Activated T-helper 1 cell treated with anti-CD3 and anti-CD28 coated beads, Interleukin-12 subunit alpha, Interleukin-12 subunit beta, Interleukin-2, Interleukin-4 antibody, amounts not matched to agents 30 ng/mL and 10 ng/mL and 1 ng/mL, durations not matched to agents 14 hours and 24 hours and 36 hours (primary cell): ENCODE measurements at places on chromosomes 6 and 20. TPM values are rescaled to one million over a fixed set of nuclear protein-coding genes. Genes with fewer than 3 reads are reported as not detected.

MYB gene
- total RNA-seq = 57.3 and 60.4 TPM in 2 replicates

SLC24A3 gene
- total RNA-seq = not detected in 2 replicates

GNRH2 gene
- total RNA-seq = 2.1 and 2.3 TPM in 2 replicates

DNA sequence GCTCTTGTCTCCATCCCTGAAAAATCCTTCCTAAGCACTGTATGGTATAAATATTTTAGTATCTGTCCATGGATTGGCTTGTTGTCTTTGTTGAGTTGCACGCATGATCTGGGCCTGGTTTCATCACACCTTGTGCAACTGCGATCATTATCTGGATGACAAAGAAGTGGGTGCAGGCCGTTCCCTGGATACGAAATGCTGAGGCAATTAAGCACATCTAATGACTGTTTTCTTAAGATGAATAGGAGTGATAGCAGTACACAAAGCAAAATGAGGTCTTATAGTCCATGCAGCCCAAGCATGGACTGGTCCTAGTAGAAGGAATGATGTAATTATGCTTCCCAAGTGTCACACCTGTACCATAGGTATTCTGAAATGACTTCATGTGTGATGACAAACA lies 47.8 kb downstream of the SLC35D3 start:
- no peak overlapping the region for H3K4me3 ChIP-seq
- peaks cover 9% of the 10 kb centered on the region for H3K4me1 ChIP-seq
- peaks cover 45% of the 10 kb centered on the region for H3K27me3 ChIP-seq
- H3K36me3 ChIP-seq = no peaks in the 10 kb centered on the region
- no peak for DNase-seq

GRCh38 chr6:156848533-156848932 lies 71.4 kb downstream of the ARID1B start:
- no peak overlapping the region for H3K4me3 ChIP-seq
- H3K4me1 ChIP-seq = peaks cover 63% of the 10 kb centered on the region
- no peak overlapping the region for H3K27ac ChIP-seq
- H3K36me3 ChIP-seq = peaks cover 4% of the 10 kb centered on the region

DNA sequence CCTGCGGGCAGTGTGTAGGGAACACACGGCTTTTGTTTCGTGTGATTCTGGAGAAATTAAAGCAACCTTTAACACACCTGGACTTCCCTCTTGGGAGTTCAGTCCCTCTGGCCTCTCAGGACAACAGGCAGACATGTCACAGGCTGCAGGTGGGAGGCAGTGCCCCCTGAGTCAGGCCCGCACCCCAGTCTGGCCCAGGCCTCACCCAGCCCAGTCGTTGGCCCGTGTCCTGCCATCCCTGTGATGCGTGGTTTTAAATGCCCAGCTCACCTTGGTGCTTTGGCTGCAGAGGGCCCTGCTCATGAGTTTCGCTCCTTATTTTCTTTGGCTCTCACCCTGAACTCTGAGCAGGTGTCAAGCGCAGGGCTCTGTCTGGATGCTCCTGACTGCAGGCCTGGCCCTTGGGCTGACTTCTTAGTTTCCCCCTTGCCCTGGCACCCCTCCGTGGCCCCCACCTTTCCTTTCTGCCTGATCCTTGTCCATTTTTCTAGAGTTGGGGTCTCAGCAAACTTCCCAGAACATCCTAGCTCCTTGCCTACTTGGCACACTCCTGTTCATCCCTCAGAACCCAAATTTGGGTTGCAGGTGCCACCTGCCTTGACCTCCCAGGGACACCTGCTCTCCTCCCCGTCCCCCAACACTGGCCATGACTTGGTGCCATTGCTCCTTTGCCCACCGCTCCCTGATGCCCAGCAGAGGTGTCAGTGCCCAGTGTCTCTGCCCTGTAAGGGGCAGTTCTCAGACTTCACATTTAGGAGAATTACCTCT lies 2.2 kb upstream of the CABLES2 start:
- H3K36me3 ChIP-seq = peaks cover 2% of the 10 kb centered on the region
- no peak for DNase-seq

DNA sequence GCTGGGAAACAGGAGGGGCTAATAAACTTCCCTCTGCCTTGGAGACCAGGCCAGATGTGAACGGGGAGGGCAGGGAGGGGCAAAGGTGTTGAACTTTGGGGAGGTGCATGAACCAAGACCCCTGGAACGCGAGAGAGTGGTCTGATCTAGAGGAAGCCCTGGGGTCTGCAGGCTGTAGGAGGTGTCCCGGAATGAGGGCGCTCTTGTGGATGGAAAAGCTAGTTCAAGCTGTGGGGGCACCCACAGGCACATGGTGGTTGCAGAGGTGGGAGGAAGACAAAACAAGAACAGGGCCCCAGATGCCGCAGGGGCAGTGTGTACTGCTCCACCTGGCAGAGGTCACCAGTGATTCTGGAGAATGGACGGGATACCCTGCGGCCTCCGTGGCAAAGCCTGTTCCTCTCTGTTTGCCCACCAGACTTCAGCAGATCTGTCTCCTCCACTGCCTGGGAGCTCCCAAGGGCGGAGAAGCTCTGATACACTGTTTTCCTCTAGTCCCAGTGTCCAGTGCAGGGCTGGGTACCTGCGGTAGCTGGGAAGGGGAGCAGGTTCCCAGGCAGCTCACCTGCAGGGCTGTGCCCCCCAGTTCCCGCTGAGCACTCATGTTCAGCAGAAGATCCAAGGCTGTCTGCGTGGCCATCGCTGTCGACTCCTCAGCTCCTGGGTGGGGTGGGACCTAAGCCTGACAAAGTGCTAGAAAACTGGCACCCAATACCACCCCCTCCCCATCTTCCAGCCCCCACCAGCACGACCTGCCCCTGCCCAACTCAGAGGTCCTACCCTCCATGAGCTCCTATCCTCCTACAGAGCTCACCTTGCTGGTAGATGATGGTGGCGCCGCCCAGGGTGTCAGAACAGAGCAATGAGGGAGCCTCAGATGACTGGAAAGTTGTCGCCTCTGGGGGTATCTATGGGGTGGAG lies 14.7 kb downstream of the ZNF335 start:
- H3K27me3 ChIP-seq = no peaks in the 10 kb centered on the region
- DNase-seq = no peak
- peaks cover 24% of the 10 kb centered on the region for H3K36me3 ChIP-seq
- no peak overlapping the region for H3K4me3 ChIP-seq

GRCh38 chr6:70312165-70312745 lies 9.4 kb upstream of the COL9A1 start:
- H3K27me3 ChIP-seq = peaks cover 4% of the 10 kb centered on the region
- H3K27ac ChIP-seq = no peak overlapping the region
- no peak for DNase-seq
- peaks cover 6% of the 10 kb centered on the region for H3K4me1 ChIP-seq
- no peaks in the 10 kb centered on the region for H3K36me3 ChIP-seq
- H3K4me3 ChIP-seq = no peak overlapping the region

DNA sequence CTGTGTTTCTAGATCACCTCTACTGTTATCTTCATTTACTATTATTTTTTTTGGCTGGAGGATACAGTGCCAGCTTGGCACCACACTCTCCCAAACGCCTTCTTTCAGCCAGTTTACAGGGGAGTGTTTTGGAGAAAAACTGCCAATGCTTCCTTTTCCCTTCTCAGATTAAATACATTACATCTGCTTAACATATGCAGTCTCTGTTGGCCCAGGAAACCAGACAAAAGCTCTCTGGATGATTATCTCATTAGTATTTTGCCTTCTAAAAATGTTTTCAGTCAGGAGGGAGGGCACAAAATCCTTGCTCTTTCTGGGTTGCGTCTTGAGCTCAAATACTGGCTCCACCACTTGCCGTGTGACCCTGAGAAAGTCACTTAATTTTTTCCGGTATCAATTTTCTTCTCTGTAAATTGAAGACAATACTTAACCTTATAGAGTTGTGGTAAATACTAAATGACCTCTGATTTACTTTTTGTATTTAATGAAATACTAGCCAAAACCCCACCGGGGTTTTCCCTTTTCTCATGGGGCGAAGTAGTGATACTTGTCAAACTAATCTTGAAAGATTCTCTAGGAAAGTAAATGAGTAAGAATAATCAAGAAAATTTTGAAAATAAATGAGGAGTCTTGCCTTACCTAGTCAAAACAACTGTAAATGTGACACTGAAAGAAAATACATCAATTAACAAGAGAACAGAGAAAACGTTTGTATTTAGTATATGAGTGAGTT lies 146.2 kb downstream of the MMS22L start:
- no peak overlapping the region for H3K27ac ChIP-seq
- H3K4me1 ChIP-seq = no peaks in the 10 kb centered on the region
- no peak overlapping the region for H3K4me3 ChIP-seq
- DNase-seq = no peak
- peaks cover 6% of the 10 kb centered on the region for H3K36me3 ChIP-seq

GRCh38 chr6:100177956-100178355 lies 183.9 kb upstream of the MCHR2 start:
- DNase-seq = no peak
- H3K27ac ChIP-seq = no peak overlapping the region
- H3K4me1 ChIP-seq = no peaks in the 10 kb centered on the region
- H3K36me3 ChIP-seq = no peaks in the 10 kb centered on the region
- H3K4me3 ChIP-seq = no peak overlapping the region

GRCh38 chr6:127013865-127014264 lies 104.6 kb upstream of the RSPO3 start:
- no peak overlapping the region for H3K27ac ChIP-seq
- no peak overlapping the region for H3K4me3 ChIP-seq
- no peaks in the 10 kb centered on the region for H3K4me1 ChIP-seq
- no peaks in the 10 kb centered on the region for H3K27me3 ChIP-seq
- no peaks in the 10 kb centered on the region for H3K36me3 ChIP-seq
